Neural crest cell (in vitro differentiated cells): ENCODE measurements at places on chromosomes 16 and 17. TPM values are rescaled to one million over a fixed set of nuclear protein-coding genes. Genes with fewer than 3 reads are reported as not detected.

The CREBBP gene
- 84.7 and 97.6 TPM in 2 replicates for total RNA-seq

The MEOX1 gene
- total RNA-seq: 1.1 and 1.7 TPM in 2 replicates

The TP53TG3F gene
- not detected in 2 replicates for total RNA-seq

DNA sequence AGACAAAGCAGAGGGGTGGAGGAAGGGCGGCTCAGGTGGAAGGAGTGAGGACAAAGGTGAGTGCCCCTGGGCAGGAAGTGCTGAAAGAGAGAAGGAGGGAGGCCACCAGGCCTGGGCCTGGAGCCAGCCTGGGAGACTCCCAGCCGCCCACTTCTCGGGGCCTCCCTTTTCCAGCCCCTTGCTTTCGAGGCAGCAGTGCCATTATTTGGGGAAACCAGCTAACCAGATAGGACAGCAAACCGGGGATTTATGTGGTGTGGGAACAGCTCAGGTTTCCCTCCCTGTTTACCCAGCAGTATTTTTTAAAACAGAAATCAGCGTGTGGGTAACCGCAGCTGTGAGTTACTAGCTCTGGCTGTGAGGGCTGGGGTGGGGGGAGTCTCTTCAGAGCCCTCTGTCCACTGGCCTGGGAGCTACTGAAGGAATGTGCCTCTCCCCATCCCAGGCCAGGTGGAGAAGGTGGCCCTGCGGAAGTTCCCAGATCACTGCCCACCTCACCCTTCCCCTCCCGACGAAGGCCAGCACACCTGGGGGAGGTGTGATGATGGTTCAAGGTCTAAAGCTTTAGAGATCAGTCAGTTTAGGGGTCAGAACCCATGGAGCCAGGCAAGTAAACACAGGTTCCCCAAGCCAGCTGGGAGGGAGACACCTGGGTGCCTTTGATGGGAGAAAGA, 8.4 kb upstream of the MEOX1 start:
- DNase-seq: no peak

GRCh38 chr16:20320178-20320577, 7.1 kb downstream of the GP2 start:
- DNase-seq: no peak

GRCh38 chr17:44084131-44084538, 13.6 kb downstream of the G6PC3 start:
- DNase-seq: no peak

GRCh38 chr17:38565853-38566665, 39.7 kb downstream of the SRCIN1 start:
- DNase-seq: no peak

DNA sequence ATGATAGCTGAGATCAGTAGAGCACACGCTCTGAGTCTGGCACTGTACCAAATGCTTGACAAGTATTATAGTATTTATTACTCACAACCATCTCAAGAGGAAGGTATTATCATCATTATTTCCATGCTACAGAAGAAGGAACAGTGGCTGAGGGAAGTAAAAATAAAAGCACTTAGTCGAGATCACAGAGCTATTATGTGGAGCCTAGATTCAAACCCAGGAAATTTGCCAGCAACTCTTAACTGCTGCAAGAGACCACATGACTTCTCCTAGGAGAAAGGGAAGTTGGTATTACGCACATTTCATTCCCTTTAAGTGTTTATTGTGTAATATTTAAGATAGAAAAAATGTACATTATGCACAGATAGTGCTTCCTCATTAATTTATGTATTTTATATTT, 1.0 kb upstream of the RHOT1 start:
- no peak for DNase-seq

DNA sequence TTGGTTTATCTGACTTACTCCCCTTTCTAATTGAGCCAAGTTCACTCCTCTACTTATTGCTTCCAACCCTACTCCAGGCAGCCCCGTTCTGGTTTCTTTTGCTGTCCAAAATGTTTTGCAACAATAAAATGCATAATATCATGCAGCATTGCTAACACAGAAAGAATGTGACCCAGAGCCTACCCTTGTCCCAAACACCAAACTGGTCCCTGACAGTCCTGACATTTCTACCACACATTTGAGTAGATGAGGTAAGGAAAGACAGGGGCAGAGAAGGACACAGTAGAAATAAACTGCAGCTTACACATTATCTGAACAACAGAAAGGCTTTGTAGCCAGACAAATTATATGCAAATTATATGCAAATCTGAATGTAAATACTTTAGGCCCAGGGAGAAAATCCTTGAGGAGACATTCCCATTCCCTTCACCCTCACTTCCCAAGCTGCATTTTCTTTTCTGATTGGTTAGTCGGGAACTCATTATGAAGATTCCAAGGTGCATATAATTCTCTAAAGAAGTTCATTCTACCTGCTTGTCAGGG, 31.6 kb downstream of the SOX9 start:
- DNase-seq: no peak

DNA sequence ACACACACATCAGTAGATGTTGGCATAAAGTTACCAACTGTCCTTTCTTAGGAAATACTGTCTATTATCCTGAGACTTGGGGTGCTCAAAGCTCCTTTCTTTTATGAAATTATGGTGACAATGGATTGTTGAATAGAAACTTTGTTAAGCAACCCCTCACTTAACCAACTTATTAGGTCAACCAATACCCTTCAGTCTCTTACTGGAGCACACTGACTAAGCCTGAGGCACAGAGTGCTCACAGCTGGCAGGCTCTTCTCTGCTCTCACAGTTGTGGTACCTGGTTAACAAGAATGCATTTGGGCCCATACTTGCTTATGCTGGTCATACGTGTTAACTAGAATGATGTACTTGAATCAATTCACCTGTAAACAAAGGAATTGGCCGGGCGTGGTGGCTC, 24.8 kb downstream of the CD300LF start:
- DNase-seq: no peak
